NCI-H69 (cell line): ENCODE measurements at places on chromosomes 12 and 14.

DNA sequence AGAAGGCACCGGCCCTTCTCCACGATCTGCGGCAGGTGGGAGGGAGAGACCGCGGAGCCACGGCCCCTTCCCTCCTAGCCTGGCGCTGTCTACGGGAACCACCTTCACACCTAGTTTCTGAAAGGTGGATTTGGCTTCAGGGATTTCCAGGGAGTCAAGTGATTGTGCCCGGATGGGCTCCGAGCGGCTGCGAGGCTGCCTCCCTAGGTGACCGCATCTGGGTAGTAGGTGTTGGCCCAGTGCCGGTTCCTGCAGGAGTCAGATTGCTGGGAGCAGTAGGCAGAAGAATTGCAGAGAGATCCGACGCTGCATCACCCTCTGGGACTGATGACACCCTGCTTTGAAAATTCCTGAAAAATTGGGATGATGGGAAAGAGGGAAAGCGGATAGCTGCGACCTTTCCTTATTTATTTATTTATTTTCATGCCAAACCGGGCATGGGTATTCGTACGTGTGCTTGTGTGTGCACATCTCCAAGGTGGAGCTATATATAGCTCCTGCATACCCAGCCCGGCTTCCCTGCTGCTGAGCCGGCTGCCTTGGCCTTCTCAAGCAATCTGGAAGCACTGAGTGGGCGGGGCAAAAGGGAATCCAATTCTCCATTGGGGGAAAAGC, 1.1 kb downstream of the CNTN1 start:
- peak; percentile 89 for DNase-seq

GRCh38 chr14:58673722-58674121, 36.0 kb downstream of the DACT1 start:
- DNase-seq = no peak

DNA sequence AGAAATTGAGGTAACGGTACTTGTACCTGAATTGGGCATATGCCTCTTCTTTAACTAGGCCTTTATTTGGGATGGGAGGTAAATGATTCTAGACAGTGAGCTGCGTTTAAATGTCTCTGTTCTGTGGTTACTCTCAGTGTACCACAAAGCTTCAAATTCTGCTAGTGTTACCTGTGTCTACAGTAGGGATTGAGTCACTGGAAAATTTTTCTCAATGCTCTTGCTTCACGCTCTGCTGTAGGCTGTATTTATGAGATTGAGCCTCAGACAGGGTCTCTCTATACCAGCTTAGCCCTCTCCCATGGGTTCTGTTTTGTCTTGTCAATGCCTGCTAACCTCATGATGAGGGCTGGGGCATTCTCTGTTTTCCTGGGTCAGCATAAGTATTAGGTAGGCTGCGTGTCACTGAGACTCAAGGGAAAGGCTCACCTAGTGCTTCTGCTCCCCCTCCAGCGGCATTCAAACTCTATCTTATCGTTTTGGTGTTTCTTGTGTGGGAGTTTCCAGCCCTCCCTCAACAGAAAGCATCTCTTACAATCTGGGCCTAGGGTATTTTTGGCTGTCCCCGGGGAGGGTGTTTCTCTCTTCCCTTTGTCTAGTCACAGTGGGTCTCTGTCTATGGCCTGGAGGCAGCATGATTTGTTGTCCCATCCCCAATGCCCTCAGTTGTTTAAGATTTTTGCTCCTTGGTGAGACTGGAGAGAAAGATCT, 285.8 kb downstream of the ADGRD1 start:
- no peak for DNase-seq

GRCh38 chr12:104147346-104147745, 9.3 kb upstream of the NFYB start:
- DNase-seq = no peak

- DNase-seq = no peak
Measured at GRCh38 chr12:51898937-51899336, 8.4 kb upstream of the ACVRL1 start.
